Activated CD8-positive, alpha-beta memory T cell treated with anti-CD3 and anti-CD28 coated beads for 1 hour (primary cell): ENCODE measurements at places on chromosomes 11 and 22.

DNA sequence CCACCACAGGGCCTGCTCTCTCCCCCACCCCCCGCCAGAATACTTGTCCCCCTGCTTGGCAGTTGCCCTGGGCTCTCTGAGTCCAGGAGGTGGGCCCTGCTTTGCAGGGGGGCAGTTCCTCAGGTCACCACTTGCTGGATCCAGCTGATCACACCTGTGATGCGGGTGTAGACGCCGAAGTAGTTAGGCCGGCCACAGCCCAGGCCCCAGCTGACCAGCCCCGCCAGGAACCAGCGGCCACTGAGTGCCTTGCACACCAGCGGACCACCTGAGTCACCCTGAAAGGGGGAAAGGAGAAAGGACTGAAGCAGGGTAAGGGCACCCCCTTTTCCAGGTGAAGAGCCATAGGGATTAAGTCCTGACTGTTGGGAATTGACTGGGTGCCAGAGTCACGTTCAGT lies 14.4 kb downstream of the KCTD17 start:
- DNase-seq: no peak

GRCh38 chr11:5910540-5910939 lies 17.5 kb downstream of the OR52E5 start:
- no peak for DNase-seq

DNA sequence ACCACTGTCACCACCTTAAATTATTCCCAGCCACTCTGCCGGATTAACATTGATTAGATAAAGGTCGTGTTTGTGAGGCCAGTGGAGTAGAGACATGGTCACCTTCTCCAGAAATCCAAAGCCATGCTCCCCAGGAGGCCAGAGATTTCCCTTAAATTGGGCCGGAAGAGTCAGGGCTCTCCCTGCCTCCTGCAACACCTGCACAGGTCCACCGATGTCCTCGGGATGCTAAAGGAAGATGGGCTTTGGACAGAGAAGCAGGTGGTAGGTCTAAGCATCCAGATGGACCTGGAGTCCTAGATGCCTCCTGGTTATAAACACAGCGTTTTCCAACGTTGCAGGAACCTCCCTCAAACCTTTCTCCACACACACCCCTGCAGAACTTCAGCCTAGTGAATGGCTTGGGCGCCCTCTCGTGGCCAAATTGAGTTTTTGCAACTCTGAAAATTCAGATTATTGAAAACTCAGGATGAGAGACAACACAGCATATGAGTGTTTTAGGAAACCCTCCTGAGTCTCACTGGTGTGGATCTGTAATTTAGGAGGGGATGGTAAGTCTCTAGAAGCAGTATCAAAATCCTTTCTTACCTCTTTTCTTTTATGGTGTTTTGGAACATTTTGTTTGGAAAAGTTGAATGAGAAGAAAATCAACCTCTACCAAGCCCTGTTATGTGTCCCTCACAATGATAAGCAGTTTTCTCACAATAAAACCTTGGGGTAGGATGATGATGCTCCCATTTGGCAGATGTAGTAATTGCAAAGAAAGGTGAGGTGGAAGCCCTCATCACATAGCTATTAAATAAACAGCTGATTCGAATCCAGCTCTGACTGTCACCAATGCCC lies 109.6 kb downstream of the RRAS2 start:
- DNase-seq: peak; percentile 61

- no peak for DNase-seq
Measured at GRCh38 chr11:69635804-69636511, 5.0 kb upstream of the CCND1 start.

DNA sequence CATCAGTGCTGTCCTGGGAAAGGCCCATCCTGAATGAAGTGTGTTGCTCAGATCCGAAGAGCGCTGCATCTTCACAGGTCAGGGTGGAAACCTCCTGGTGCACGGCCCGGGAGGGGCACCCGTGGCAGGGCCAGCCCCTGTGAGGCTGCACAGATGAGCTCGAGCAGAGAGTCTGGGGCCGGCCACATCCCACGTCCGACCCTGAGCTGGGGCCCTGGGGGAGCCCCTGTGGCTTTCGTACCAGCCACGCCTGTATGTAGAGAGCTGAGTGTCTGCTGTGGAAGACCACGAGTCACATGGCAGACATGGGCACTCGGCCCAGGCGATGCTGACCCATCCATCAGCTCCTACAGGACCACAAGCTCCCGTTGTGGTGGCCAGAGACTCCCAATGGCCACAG lies 24.9 kb upstream of the SEPTIN5 start:
- DNase-seq: no peak

- DNase-seq: no peak
Measured at GRCh38 chr11:73792584-73792983, 4.9 kb downstream of the MRPL48 start.

DNA sequence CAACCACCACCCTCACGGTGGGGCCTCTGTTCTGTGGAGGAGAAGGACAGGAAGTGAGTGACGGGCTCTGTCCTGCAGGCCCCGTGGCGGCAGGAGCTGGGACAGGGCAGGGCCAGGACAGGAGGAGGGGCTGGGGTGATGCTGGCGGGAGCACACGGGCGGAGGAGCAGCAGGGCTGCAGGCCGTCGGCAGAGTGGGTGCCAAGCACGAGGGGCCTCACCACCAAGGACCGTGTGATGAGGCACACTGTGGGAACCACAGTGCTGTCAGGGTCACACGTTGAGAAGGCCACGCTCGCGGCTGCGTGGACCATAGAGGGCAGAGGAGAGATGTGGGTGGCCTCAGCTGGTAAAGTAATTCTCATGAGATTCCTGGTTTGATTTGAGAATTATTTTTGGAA lies 8.5 kb downstream of the SCO2 start:
- no peak for DNase-seq

GRCh38 chr11:44578279-44578678 lies 12.8 kb downstream of the CD82 start:
- DNase-seq: no peak

DNA sequence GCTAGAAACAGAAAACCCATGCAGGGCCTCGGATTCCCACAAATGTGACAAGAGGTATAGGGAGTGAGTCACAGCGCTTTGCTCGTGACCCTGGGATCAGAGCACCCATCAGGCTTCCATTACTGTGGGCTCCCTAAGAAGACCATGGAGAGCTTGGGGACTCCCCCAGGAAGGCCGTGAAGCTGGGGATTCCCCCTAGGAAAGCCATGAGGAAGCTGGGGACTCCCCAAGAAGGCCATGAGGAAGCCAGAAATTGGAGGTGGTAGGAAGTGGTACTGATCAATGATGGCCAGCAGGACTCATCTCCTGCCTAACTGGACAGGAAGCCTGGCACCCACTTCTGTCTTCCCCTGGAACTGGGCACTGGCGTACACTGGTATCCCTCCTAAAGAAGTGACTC lies 10.1 kb upstream of the DCPS start:
- no peak for DNase-seq

GRCh38 chr11:22554221-22554620 lies 71.4 kb downstream of the FANCF start:
- no peak for DNase-seq

- no peak for DNase-seq
Measured at GRCh38 chr11:64598106-64598796, 7.2 kb downstream of the SLC22A12 start.

DNA sequence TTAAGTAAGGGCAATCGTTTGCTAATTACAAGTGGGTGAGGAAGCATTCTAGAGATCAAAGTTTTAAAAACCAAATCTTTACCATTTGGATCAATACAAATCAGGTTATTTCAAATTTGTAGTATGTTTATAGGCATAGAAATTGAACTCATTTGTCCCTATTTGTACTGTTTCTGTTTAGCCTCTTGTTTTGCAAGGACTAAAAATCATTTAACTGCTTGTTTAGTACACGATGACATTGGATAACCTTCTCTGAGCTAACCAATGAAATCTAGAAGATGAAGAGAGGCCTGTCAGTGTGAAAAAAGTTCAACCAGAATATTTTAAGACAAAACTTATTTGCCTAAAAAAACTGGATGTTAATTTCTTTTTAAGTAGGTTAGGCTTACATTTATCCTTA lies 40.0 kb downstream of the ZC3H12C start:
- no peak for DNase-seq

- DNase-seq: no peak
Measured at GRCh38 chr11:86211619-86212018, 32.9 kb upstream of the EED start.

DNA sequence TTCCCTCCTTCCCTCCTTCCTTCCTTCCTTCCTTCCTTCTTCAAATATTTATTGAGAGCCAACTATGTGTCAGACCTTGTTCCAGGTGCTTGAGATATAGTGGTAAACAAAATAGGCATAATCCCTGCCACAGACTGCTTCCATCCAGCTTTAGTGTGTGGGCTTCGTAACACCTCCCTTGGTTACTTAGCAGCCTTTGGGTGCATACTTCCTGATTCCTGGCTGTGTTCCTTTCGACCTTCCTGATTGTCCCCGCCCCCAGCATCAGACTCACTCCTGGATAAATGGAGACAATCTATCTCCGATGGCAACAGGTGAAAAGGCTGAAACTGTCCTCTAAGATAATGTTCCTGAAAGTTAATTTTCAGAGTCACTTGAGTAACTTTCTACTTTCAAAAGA lies 13.5 kb downstream of the CCDC81 start:
- DNase-seq: no peak

GRCh38 chr11:73752903-73753302 lies 8.0 kb downstream of the RAB6A start:
- DNase-seq: no peak

GRCh38 chr11:59417023-59417422 lies 9.2 kb downstream of the OR5A2 start:
- no peak for DNase-seq

DNA sequence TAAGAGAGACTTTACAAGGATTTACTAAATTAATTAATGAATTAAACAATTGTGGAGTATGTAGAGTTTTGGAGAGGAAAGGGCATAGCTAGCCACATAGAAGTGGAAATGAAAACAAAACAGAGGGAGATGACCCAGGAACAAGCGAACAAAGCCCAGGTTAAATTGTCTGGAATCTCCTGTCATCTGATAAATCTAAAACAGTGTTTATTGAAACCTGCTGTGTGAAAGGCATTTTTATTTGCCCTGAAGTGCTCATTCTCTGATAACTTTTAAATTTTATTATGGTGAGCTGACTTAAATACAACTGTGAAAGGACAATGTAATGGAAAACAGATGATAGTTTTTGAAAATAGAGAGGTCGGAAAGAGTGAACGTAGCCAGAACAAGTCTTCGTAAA lies 682.8 kb upstream of the KIRREL3 start:
- no peak for DNase-seq

DNA sequence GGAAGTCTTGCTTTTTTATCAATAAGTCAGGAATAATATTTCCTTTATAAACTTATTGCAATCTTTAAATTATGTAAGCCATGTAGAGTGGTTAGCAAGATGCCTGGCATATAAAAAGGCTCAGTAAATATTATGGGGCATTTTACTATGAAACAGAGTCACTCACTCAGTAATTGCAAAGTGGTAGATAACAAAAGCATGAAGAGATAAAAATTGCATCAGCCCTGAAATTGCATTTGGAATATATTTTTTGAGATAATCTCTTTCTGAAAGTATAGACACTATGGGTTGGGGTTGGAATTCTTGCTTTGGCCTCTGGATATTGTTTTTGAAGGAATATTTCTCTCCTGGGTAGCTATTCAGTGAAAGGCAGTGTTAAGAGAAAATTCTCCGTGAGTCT lies 188.6 kb downstream of the JRKL start:
- no peak for DNase-seq

DNA sequence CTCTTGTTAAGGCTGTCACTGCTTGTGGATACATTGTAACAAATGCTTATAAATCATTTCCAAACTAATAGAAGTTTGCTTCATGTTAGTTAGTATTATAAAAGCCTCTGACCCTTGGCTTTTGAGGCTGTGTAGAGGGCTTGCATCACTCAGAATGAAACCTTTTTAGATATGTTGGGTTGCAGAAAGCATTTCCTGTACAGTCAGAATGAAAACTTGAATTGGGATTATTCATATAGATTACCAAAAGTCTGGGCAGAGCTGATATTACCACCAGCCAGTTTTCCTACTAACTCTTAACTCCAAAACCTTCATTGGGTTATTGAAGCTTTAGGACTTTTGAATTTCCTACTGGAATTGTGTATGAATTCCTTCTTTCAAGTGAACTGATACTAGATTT lies 12.0 kb downstream of the KMT2A start:
- DNase-seq: no peak

DNA sequence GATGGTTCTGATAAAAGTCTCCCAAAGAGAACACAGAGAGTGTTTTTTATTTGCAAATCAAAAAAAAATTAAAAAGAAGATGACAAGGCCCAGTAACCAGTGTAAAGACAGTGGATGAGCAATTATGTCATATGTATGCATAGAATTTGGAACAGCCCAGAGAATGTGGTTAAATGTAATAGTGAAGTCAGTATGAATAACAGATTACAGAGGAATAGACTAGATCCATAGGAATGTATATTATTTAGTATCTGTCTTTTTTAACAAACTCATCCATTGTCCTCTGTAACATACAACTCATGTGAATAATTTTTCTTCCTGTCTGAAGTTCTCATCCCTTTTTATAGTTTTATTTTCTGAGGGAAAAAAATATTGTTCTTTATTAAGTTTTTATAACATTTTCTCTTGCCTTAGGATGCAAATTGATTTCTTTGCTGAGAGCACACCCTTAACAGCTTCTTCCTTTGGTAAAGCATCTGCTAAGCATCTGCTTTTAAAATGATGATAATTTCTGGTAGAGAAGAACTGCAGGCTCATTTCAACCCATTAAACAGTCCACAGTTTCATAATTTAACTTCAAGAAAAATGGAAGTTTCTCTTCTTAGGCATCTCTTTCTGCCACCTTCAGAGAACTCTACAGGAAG lies 266.5 kb upstream of the MTNR1B start:
- no peak for DNase-seq

DNA sequence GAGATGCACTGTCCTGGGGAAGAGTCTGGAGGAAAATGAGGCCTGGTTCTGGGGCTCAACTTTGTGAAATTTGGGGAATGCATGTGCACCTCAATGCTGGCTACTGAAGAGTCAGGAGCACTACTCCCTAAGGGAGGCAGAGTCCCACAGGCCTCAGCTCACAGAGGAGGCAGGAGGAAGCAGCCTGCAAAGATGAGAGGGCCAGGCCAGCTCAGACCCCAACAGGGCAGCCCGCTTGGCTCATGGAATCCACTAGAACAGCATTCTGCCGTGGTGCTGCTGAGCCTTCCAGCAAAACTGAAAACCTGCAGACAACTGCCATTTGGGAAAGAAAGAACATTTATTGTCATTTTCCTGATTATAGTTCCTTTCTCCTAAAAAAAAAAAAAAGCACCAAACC lies 300.5 kb downstream of the CTTN start:
- no peak for DNase-seq

GRCh38 chr22:37887584-37888378 lies 18.3 kb upstream of the MICALL1 start:
- no peak for DNase-seq
